ENCODE measurements at places on chromosomes 5 and 9.

GRCh38 chr5:84228266-84228665 lies 156.4 kb downstream of the EDIL3 start:
- DNase-seq = no peak

- no peak for DNase-seq
Observed at GRCh38 chr5:12648558-12648957, 744.3 kb upstream of the CTNND2 start.

DNA sequence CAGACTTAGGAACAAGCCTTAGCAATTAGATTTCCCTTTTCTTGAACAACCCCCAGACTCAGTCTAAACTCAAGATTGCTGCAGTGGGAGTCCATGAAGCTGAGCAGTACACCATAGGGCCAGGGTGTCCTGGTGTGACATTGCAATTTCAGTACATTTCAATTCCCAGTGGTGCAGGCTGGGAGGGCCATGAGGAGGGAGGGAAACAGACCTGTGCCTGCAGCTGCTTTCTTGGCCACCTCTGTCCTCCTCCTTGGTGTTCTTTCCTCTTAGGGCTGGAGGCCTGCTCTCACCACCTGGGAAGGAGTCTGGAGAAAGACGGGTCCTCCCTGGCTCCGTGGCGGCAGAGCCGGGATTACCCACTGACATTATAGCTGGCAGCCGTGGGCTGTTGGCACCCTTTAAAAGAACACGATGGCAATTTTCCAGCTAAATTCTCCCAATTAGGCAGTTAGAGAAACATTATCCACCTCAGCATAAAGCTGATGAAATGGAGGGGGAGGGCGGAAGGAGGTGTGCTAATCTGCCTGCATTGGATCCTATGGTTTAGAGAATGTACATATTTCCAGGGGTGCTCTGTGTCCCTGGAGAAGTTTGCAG lies 186.4 kb downstream of the SLIT3 start:
- no peak for DNase-seq

DNA sequence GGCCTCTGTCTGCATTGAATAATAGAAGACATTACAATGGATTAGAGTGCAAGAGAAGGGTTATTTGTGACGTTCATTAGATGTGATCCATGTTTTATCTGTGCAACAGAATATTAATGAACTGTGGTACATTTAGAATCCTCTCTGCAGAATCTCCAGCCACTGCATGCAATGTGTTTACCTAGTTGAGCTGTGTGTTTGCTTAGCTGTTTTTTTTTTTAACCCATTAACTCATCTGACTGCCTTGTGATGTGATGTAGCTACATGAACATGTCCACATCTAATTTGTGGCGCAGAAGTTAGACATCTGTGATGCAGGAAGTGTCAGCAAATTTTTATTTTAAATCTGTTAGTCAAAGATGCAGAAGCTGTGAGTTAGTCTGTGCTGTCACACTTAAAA lies 236.9 kb downstream of the CD180 start:
- DNase-seq = no peak

GRCh38 chr9:108634672-108635462 lies 220.9 kb downstream of the ACTL7B start:
- DNase-seq = no peak

DNA sequence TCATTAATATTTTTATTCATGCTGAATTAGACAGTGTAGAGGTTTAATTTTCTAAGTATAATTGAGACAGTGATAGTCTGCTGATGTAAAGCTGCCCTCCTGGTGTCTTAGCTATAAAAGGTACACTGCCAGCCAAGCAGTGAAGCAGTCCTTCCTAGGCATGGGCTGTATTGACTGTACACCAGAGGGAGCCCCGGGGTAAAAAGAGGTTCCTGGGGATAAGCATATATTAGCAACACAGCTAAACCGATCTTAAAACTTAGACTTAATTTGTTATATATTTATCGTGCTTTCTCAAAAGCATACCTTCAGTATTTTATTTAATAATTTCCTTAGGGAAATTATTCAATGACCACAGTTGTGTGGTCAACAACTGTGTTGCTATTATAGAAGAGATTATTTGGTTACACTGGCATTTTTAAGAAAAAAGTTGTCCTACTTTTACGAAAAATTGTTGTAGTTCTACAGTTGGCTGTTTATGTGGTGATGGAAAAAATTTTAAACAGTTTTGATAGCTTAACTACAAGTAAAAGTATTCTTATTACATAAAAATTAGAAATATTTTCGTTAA lies 68.8 kb downstream of the ELL2 start:
- DNase-seq = no peak

Measured in GOT3 (cell line).